ENCODE measurements at places on chromosomes 4 and X.

DNA sequence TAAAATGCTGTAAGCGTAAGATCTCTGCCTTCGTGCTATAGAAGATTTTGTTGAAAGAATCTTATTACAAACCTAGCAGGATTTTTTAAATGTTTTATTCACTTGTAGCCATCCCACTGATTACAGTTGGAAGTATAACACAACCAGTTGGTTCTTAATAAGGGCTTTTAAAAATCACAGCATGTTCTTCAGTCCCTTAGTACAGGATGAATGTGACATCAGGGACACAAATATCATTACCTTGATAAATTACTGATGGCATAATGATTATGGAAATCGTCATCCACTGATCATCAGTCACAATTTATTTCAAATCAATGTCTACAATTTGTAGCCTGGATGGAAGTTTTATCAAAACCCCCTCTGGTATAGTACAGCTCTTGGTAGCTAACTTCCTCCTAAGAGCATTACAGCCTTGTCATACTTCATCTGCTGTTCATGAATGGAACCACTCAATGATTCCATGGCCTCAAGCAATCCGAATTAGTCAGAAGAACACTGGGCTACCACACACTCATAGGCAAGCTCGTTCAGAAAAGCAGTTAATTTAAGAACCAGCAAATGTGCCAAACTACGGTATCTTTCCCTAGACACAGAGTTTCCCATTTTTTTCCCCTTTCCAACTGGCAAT, 389.2 kb upstream of the TENM3 start:
- no peak for DNase-seq

GRCh38 chr4:72442715-72443114, 126.3 kb downstream of the ADAMTS3 start:
- no peak for DNase-seq

- no peak for DNase-seq
Measured at GRCh38 chrX:103170216-103170615, 44.7 kb upstream of the BEX4 start.

DNA sequence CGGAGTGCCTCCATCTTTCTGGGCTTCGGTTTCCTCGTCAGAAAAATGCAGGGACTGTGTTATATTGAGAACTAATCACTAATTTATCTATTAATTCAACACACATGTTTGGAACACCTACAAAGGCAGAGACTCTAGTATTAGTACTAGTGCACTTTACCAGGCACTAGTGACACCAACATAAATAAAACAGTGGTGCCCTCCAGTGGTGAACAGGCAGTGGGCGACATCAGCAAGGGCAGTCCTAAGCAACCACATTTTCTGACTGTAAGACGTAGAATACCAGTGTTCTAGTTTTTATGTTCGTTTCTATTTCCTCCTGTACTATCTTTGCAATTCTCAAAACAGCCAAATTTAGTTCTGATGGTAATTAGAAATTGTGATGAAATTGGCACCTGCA, 69.1 kb upstream of the UCP1 start:
- DNase-seq, result no peak

DNA sequence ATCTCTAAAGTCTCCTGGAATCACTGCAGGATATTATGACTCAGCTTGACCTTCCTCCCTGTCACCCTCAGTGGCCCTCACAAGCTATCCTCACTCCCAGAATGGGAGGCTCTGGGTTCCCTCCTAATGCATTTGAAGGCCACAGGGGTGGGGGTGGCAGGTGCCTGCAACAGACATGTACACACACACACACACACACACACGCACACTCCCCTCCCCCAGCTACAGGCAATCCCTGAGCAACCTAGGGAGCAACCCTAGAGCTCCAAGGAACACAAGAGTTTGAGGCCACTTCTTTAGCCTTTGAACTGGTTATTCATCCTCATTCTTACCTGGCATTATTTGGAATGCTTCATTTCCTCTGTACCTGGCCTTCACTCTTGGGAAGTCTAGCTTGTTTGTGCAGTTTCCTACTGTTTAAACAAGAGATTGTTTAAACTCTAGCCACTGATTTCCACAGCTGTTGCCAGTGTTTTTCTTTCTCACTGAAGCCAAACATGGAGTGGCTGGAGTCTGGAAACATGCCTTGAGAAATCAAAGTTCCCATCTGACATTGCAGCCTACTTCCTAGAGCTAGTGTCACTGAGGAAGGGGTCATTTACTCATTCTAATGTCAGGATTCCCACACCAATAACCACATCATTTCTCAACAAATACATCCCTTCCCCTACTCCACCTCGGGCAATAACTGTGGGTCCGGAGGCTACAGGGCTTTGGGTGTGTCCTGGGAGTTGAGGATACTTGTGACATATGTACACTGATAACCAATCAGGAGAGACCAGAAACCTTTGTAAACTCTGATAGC, 37.7 kb downstream of the MAOA start:
- DNase-seq, result no peak

- DNase-seq, result no peak
Measured at GRCh38 chrX:129842510-129843208, 1.0 kb downstream of the ZDHHC9 start.

DNA sequence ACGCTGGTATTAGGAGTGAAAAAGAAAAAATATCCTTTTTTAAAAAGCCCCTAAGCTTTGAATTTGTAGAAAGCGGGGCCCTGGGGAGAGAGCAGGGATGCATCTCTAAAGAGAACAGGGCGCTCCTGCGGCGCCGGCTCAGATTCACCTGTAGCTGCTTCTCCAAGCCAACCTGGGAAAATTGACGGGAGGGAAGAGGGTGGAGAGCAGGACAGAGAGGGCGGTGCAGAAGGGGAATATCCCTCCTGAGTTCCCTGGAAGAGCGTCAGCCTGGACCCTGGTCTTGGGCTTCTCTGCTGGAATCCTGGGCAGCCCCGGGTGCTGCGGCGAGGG, 776 bp upstream of the SOWAHD start:
- DNase-seq, result no peak

DNA sequence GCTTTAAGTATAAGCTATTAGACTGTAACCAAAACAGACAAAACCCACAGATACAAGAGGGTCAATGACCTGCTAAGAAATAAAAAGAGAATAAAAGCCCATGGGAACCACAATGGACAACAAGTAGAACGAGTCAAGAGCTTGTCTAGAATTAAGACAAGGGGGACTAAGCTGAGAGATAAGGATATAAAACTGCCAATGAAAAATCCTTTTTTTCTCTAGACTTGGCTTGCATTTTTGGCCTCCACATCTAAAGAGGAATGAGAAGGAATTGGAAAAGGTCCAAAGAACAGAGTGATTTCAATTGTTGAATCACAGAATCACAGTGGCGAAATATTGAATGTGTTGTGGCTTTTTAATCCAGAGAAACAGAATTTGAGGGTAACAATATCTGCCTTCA, 135.7 kb downstream of the QDPR start:
- no peak for DNase-seq

GRCh38 chr4:3030566-3031356, 43.6 kb downstream of the HTT-AS start:
- DNase-seq, result no peak

GRCh38 chr4:3407171-3407771, 34.5 kb upstream of the HGFAC start:
- DNase-seq, result no peak

DNA sequence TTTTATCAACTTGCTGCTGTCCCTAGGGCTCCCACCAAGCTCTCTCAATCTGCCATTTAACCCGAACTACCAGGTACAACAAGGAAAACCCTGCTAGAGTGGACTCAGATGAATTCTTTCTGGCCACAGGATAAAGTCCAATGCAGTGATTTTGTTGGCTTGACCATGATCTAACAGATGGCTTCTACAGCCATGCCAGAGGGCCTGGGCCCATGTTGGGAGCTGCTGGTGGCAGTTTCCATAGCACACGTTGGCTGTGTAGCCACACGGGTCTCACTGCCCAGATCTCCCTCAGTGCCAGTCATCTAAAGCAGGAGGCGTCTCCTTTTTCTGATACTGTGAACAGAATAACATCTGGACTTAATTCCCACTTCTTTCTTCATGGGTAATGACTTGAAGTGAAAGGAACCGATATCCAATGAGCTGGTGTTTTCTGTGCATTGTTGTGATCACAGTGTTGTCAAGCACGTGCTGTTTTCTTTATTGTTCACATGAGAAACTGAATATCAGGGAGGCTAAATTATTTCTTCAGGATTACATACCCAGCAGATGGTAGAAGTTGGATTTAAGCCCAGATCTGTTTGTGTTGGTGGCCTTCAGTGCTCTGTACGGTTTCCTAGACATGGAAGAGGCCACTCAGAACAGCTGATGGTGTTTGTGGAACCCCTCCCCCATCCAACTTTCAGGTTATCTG, 85.2 kb upstream of the CLCN4 start:
- no peak for DNase-seq
